Mesenchymal stem cell (in vitro differentiated cells and primary cell): ENCODE measurements at places on chromosomes 12 and 14.

DNA sequence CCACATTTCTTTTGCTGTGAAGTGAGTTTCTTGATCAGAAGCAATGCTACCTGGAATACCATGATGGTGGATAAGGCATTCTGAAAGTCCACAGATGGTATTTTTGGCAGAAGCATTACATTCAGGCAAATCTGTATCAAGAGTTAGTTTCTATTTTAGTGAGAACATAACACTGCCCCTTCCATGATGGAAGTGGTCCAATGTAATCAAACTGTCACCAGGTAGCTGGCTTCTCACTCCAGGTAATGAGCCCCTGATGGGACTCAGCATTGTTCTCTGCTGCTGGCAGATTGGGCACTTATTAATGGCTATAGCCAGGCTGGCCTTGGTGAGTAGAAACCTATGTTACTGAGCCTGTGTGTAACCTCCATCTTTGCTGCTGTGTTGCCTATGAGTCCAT lies 80.7 kb downstream of the KCNA5 start:
- no peak for DNase-seq

DNA sequence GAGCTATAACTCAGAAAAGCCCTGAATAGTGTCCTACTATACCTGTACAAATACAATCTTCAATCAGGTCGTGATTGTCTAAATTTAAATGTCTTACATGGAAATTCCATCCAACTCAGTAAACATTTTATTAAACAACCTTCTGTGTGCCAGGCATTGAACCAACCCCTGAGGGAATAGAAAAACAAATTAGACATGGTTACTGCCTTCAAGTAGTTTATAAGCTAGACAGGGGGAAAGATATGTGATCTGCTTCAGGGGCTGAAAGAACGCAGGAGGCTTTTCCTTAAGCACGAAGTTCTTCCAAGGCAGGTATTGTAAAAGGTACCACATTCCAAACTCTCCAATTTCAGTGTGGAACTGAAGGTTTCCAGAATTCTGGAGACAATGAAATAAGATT lies 39.7 kb upstream of the STAB2 start:
- DNase-seq: no peak

- no peak for DNase-seq
Observed at GRCh38 chr12:93507165-93507564, 39.9 kb downstream of the MRPL42 start.

GRCh38 chr14:75877292-75877691 lies 104.5 kb downstream of the TGFB3 start:
- DNase-seq: peak; percentile 63

DNA sequence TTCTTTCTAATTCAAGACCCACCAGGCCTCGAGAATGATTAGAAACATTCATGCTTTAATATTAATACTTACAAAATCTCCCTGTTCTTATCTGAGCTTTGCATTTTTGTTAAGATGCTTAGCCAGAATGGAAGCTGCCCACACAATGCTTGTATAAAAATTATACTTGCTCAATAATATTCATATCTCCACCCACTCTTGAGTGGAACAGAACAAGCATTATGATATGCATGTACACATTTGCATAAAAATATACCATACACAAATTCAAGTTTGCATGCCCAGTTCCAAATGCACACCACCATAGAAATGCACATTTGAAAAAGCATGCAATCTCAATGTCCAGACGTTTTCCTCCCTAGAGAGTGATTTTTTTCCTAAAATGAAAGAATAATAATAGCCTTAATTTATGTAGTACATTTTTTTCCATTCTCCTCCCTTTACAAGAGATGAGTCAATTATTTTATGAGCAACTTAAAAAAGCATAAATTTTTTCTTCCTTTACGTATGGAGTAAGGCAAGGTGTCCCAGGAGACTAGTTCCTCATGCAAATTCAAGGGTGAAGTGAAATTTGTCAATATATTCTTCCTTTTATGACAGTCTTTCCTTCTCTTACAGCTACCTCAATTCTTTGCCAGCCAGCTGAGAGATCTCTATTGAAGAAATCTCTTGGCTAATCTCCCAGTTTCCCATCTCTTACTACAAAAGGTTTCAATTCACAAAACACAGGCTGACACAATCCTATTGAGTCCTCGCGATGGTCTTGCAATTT lies 313.1 kb upstream of the GARIN6 start:
- no peak for DNase-seq

- DNase-seq: no peak
Observed at GRCh38 chr12:59329462-59329861, 266.4 kb upstream of the SLC16A7 start.
